Cerebellar nuclear complex (tissue), 1 donor: ENCODE measurements at places on chromosomes 4 and X.

- no peak for DNase-seq
These were observed 138.5 kb downstream of the DCLK2 start for GRCh38 chr4:150216726-150217125.

- no peak for DNase-seq
These were observed 11.7 kb upstream of the FAT4 start for GRCh38 chr4:125303058-125303457.

GRCh38 chr4:144740316-144740715 lies 94.4 kb downstream of the HHIP start:
- no peak for DNase-seq

DNA sequence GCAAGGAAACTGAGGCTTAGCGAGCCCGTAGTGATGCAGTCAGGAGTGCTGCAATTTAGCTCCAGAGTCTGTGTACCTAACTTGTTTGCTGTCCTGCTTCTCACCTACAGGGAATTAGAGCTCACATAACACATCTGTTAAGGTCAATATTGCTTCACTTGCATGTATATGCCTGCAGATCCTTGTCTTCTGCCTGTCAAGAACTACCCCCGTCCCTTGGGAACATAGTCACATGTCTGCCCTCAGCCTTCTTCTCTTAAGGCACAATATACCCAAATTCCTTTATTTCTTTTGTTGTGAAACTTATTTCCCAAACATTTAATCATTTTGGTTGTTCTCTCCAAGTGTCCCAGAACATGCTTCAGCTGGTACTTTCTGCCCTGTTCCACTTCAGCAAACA lies 103.3 kb upstream of the LEF1 start:
- no peak for DNase-seq

GRCh38 chrX:110250847-110251246 lies 67.0 kb downstream of the AMMECR1 start:
- DNase-seq: no peak

- no peak for DNase-seq
These were observed 52.1 kb downstream of the ZNF41 start for GRCh38 chrX:47430925-47431324.

- DNase-seq: no peak
These were observed 4.3 kb downstream of the DMD start for GRCh38 chrX:33207056-33207455.

GRCh38 chr4:68447201-68447600 lies at the start of gene TMPRSS11E:
Gene TMPRSS11E, plus strand, starts transcription at chr4:68447463. Its CDS starts 50 bp downstream, at chr4:68447513.
- DNase-seq: no peak

DNA sequence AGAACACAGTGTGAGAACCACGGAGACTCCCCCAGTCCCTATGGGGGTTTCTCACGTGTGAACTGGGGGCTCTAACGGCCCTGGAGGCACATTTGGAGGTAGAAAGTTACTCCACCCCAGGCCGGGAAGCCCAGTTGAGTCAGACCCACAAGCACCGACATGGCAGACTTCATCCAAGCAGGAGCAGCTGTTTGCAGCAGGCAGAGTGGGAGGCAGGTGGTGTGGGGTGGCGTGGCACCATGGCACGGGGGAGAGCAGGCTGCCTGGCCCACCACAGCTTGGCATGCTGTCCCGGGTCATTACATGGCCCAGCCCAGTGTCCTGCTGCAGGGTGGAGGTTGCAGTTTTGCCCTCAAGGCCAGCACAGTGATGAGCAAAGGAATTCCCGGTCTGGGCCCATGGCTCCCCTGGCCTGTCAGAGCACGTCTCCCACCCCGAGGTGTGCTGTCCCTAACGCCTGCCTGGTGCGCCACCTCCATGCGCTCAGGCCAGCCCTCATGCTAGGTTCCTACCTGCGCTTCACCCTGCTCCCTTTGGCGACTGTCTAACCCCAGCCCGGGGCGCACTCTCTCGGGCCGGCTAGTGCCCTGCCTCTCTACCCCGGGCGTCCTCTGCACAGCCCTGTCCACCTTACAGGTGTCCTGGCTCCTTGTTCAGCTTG lies 90.6 kb upstream of the AFAP1 start:
- DNase-seq: no peak

DNA sequence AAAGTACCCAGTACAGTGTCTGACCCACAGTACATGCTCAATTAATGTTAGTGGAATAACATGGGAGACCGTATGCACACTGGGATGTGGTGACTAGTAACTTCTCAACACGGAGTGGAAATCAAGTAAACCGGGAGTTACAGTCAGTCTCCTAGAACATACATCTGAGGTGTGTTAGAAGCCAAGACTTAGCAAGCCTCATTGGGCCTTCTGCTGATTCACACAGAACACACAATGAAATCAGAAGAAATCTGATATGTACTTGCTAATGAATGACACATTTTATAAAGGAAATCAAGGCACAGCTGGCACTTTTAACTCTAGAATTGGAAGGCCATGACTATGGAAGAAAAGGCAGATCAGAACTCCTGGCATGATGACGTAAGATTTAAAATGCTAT lies 13.0 kb downstream of the TRAPPC2 start:
- DNase-seq: no peak

GRCh38 chr4:173991316-173991715 lies 292.2 kb downstream of the FBXO8 start:
- no peak for DNase-seq

GRCh38 chr4:7777871-7778509 lies 161.7 kb downstream of the AFAP1 start:
- no peak for DNase-seq

DNA sequence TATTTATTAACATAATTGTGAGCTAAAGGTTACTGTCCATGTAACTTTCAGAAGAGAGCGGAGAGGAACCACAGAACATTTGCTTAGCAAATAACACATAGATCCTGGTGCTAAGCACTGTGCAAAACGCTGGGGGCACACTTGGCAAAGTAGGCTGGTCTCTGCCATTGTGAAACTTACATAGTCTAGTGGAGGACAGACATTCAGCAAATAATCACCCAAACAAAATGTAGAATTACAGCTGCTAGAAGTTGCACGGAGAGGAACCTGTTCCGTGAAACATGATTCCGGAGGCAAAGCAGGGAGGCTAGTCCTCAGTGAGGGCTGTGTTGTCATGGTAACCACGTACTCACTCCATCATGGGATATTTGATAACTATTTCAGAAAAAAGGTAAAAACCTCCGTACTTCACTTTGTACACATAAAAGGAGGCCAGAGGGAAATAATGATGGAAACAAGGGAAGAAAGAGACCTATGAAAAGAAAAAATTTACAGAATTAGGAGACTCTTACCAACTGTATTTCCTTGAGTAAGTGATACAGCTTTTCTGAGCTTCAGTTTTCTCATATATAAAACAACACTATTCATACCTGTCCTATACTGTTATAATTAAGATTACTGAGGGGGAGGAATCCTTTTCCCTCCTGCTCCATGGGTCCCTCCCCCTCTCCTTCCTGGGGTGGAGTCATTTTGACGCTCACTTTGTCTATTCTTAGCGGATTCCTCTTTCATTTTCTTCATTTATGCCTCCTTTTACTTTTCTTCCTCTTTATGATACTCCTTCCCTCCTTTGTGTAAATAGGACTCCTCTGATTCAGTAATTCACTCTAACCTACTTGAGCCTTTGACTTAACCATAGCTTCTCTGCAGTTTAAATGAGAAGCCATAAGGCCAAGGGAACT lies 825 bp upstream of the RASGEF1B start:
- DNase-seq: no peak

DNA sequence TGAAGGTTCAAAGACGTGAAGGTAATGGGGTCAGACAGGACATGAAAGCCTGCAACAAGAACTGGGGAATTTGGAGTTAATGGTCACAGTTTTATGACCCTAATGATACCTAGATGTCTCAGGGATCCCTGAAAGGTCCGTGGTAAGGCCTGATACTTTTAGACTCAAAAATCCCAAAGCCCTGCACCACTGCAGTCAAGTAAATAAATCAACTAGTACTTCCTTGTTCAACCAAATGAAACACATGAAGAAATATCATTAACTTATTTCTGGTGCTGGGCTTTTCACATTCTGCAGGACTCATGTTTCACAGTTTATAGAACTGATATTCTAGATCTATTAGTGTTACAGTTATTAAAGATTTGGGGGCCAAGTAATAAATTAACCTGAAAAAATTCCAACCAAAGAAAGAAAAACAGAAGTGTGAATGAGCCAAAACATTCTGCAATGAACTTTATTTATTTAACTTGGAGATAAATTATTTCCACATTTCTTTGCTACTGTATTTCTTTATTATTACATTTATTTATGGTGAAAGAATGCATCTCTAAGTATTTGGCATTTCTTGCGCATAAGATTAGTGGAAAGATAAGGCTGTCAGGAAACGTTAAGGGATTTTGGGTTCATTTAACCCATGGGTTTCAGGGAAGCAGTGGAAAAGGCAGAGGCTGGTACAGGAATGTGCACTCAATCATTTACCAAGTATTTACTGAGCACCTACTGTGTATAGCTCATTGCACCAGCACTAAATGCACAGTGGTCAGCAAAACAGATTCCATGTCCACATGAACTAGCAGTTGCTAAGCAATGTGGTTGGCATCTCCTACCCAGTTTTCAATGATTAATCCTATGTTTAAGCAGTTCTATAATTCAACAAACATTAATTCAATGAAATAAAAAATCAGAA lies 8.7 kb downstream of the WDFY3 start:
- DNase-seq: no peak

DNA sequence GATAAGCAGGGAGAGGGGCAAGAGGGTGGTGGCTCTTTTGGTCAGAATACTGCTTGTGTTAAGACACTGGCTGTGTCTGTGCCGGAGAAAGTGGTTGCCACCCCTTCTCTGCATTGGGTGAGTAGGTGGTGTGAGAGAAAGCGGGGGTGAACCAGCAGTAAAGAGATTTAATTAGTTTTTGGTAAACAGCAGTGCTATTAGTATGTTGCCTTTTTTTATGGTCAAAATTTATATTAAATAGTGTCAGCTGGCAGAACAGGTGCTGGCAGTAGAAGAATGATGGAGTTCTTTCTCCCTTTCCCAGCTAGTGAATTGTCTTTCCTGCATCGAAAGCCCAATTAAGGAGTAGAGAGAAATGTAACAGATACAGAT lies 181.6 kb downstream of the LARP7 start:
- no peak for DNase-seq

- no peak for DNase-seq
These were observed 23.6 kb upstream of the SPON2 start for GRCh38 chr4:1195891-1196401.

DNA sequence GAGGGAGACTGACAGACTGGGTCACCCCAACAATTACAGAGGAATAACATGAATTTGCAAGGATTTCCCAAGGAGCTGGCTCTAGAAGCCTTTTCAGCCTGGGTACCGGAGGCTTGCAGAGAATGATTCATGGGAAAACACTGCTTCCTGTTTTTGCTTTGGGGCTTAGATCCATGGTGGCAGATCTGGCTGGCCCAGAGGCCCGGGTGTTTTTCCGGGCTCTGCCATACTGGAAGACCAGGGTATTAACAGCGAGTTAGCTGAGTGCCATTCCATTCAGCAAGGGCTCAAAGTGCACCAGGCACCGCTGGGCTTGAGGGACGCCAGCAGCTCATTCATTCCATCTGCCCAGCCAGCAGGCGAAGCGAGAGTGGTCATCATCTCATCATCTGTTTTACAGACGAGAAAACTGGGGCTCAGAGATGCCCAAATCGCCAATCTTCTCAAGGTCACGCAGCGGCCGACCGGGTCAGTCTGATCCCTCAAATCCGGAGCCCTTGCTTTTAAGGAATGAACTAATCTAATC lies 1.3 kb downstream of the WDR1 start:
- DNase-seq: no peak

DNA sequence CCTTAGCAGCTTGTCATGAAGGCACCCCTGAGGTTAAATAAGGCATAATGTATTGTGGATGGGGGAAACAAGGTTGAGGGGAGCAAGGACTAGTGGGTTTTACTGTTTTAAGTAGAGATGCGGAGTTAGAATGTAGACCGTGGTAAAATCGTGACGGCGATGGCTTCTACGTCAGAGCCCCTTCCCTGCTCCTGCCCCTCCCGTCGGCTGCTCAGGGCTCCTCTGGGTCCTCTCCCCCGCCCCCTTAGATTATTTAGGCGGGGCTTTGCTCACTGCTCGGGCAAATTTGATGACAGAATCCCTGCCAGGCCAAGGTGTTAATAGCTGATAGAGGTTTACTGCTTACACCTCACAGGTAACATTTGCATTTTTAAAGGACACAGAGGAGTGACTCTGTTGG lies 2.3 kb downstream of the FRMPD3 start:
- DNase-seq: no peak

GRCh38 chr4:172147687-172148086 lies 334.5 kb downstream of the GALNTL6 start:
- no peak for DNase-seq

DNA sequence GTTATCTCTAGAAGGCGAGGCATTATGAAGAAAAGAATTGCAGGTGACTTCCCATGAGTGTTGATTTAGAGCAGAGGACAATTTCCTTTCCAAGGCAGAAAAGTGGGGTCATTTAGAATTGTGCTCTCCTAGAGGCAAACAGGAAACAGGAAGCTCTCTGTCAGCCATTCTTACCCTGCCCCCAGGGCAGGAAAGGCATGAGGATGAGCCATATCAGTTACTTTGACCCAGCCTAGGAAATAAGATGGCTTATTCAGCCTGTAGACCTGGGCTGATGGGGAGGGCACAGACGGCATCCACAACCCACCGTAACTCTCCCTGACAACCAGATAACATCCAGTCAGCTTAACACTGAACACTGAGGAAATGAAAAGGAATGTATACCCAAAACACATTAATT lies 88.8 kb upstream of the KDR start:
- no peak for DNase-seq

- no peak for DNase-seq
These were observed 10.2 kb upstream of the HGFAC start for GRCh38 chr4:3431446-3431993.

DNA sequence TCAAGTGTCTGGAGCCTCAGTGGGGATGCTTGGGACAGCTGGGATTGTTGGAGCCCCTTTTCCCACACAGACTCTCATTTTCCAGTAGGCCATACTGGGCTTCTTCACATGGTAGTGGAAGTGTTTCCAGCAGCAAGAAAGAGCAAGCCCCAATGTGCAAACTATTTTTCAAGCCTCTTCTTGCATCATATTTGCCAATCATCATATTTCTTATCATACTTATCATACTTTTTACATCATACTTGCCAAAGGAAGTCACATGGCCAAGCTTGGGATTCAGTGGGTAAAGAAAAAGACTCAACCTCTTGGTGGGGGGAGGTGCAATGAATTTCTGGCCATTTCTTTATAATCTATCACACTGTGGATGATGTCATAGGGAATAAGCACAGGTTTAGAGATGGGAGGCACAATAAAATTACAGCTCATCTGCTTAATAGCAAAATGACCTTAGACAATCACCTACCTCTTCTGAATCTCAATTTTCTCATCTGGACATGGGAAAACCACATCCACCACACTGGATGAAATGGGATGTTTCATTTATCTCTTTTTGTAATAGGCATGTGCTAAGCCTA lies 174.2 kb downstream of the MID1IP1 start:
- no peak for DNase-seq

- no peak for DNase-seq
These were observed 443.0 kb downstream of the GPM6A start for GRCh38 chr4:175369087-175369486.

DNA sequence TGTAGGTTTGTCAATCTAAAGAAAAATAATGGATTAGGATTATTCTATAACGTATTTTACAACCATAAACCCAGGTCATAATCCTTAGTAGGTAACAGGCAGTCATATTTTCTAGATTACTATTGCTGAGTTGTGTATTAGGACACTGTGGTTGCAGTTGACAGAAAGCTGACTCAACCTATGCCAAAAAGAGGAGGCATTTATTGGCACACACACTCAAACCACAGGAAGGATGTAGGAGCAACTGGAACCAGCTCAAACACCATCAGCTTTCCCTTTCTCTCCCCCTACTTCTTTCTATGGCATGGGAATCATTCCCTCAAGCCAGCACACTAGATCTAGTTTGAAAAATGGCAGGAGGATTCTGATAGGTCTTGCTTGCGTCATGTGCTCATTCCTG lies 136.4 kb upstream of the FAM9C start:
- DNase-seq: no peak
